ENCODE measurements at places on chromosomes 1 and 21. TPM values are rescaled to one million over a fixed set of nuclear protein-coding genes. Genes with fewer than 3 reads are reported as not detected.

The DCST2 gene
- not detected for total RNA-seq

The PODN gene
- total RNA-seq, result not detected

The SELENOF gene
- 184 TPM for total RNA-seq

The RGS5 gene
- 2.8 TPM for total RNA-seq

The NTNG1 gene
- total RNA-seq, result not detected

The TMEM82 gene
- not detected for total RNA-seq

All from activated CD4-positive, alpha-beta T cell treated with anti-CD3 and anti-CD28 coated beads, Interleukin-2, amount 10 ng/mL, durations not matched to agents 24 days and 14 days (primary cell).